ENCODE measurements at places on chromosomes 6 and 20. TPM values are rescaled to one million over a fixed set of nuclear protein-coding genes. Genes with fewer than 3 reads are reported as not detected.

DNA sequence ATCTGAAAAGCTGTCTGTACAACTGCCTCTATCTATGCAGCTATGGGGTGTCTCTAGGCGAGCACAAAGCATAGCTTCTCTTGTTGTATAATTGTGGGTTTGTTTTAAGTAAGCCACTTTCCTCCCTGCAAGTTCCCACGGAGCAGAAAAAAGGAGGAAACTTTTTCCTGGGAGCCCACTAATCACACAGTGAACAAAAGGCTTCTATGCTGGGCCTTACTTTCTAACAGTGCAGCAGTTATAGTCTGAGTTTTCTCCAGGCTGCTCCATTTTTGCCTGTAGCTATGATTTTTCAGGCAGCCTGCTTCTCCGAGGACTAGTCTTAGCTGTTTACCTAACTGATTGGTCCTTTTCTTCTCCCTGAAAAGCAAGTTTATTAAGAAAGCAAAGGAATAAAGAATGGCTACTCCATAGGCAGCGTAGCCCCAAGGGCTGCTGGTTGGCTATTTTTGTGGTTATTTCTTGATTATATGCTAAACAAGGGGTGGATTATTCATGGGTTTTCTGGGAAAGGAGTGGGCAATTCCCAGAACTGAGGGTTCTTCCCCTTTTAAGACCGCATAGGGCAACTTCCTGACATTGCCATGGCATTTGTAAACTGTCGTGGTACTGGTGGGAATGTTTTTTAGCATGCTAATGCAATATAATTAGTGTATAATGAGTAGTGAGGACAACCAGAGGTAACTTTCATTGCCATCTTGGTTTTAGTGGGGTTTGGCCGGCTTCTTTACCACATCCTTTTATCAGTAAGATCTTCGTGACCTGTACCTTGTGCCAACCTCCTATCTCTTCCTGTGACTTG lies 84.3 kb downstream of the OPRM1 start:
- H3K4me3 ChIP-seq, result no peak overlapping the region
- DNase-seq, result no peak
- H3K27me3 ChIP-seq, result no peaks in the 10 kb centered on the region
- H3K36me3 ChIP-seq, result no peaks in the 10 kb centered on the region
- H3K27ac ChIP-seq, result no peak overlapping the region
- H3K4me1 ChIP-seq, result no peaks in the 10 kb centered on the region

DNA sequence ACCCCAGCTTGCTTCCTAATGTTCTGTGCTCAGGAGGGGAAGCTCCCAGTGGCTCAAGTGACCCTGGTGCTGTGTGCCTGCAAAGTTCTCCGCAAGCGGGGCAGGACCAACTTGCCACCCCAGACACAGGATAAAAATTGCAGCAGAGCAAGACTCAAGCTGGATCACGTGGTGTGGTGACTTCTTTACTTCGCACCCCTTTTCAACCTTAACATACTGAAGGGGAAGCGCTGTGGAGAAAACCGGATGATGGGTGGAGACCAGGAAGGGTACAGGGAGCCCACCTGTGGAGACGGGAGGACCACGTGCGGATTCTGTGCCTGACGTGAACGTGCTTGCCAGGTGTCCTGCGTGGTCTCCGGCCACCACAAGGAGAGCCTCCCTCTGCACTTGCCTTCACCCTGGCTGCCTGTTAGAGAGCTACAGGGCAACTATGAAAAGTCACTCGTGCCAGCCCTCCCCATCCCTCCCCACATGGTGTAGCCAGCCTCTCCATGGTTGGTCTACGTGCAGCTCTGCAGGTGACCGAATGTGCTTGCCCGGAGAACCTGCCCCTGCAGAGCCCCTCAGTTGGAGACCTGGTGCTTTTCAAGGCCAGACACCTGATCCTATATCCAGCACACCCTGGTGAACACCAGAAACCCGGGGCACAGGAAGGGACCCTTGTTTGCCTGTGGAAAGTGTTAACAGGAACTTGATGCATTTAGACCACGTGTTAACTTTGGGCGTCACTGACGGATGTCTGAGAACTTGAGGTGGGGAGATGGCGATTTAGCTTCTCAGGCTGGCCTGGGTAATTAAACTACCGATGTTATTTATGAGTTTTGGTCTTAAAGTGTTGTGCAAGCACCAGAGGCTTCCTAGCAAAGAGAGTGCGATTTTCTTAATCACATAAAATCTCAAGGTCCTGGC lies 23.9 kb upstream of the DACT2 start:
- DNase-seq, result no peak
- H3K36me3 ChIP-seq, result no peaks in the 10 kb centered on the region
- no peak overlapping the region for H3K27ac ChIP-seq
- no peaks in the 10 kb centered on the region for H3K27me3 ChIP-seq
- H3K4me3 ChIP-seq, result no peak overlapping the region

Gene RALY
- 90.5 TPM for total RNA-seq

Gene RTF2
- total RNA-seq, result 81.4 TPM
